NCI-H2081 treated with DMSO at 0.1 percent for 48 hours (cell line): ENCODE measurements at places on chromosomes 4 and X.

GRCh38 chrX:73239242-73239641 lies 24.6 kb upstream of the NAP1L2 start:
- no peak for DNase-seq

GRCh38 chr4:40800064-40800463 lies 50.3 kb downstream of the NSUN7 start:
- DNase-seq = no peak

DNA sequence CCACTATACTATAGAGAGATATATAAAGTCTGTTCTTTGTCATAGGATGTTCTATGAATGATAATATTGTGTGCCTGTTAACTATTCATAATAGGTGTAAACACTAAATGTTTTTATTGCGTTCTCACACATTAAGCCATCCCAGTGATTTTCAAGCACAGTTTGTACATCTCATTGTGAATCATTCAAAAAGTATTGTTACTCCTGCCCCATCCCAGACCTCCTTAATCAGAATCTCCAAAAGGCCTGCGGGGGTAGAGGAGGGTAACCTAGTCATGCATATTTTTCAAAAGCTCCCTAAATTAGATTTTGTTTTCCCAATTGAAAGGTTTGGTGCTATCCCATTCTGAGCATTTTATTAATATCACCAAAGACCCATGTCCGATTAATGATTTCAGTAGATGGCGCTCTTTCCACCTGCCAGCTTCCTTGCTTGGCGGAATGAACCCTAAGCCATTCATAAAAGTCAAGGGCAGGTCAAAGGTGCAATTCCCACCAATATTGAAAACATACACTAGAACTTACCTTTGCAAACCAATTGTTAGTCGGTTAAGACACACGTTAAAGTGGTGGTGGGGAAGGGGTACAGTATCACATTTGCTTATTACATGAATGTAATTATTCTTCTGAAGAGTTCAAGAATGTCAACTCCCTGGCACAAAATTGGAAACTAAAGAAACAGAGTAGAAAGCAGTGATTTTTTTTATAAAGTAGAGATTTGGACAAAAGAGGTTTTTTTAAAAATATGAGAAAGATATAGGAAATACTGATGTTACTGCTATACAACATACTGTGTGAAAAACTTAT lies 5.8 kb upstream of the TET2 start:
- DNase-seq = no peak

DNA sequence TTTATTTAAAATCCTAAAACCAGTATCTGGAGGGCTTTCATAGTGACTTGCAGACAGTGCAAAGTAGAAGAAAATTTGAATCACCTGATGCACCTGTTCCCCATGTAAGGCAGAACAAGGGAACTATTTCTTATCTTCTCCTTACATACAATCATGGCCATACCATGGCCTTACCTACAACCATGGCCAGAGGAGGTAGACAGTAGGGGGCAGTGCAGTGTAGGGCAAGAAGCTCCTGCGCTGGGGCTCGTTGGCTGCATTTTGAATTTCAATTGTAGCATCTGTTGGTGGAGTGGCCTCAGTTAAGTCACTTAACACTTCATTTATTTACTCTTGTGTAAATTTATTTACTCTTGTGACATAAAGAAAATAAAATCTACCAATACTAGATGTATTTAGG lies 33.0 kb downstream of the GALNTL6 start:
- DNase-seq = peak; percentile 10

GRCh38 chr4:47538111-47538824 lies 53.2 kb downstream of the ATP10D start:
- no peak for DNase-seq

- no peak for DNase-seq
These were observed 117.7 kb downstream of the SMIM20 start for GRCh38 chr4:26031704-26032103.

- no peak for DNase-seq
These were observed 56.3 kb downstream of the DTHD1 start for GRCh38 chr4:36337665-36338185.

DNA sequence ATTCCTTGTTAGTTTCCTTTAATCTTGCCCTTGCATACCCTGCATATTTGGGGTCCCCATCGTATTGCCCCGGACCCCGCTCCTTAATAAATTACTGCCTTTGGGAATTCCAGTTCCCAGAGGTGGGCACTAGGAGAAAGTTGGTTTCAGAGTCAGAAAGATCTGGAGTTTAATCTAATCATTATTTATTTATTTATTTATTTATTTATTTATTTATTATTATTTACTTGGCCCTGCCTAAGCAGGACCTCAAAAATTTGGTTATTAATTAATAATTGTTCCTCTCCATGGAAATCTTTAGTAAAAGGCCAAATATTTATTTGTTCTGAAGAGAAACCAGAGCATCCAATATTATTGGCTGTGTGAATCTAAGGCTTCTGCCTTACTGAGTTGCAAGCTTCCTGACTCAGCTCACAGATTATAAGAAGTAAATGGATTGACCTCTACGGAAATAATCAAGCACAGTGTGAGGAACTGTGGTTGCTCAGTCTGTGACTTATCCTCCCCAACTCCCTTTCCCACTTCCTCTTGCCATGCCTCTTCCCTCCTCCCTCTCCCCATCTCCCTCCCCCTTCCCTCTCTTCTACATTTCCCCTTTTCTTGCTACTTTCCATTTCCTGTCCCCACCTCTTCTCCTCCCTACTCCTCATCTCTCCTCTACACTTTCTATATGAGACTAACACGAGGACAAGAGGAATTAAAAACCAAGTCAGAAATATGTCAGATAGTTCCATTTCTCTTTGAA lies 61.5 kb upstream of the AP1S2 start:
- no peak for DNase-seq

GRCh38 chrX:137227151-137227550 lies 193.4 kb upstream of the GPR101 start:
- no peak for DNase-seq

GRCh38 chr4:101954975-101955678 lies 164.6 kb downstream of the BANK1 start:
- DNase-seq = no peak

DNA sequence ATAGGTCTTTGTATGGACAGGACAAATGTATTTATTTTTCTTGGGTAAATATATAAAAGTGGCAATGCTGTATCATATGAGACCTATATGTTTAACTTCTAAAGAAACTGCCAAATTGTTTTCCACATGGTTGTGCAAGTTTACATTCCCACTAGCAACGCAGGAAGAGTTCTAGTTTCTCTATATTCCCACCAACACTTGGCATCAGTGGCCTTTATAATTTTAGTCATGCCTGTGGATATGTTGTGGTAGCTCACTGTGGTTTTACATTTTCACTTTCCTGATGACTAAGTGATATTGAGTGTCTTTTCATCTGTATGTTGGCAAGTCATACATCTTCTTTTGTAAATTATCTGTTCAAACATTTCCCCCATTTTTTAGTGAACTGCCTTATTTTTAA lies 126.0 kb downstream of the EMCN start:
- DNase-seq = no peak

- DNase-seq = no peak
These were observed 49.8 kb downstream of the EDNRA start for GRCh38 chr4:147530723-147531122.

DNA sequence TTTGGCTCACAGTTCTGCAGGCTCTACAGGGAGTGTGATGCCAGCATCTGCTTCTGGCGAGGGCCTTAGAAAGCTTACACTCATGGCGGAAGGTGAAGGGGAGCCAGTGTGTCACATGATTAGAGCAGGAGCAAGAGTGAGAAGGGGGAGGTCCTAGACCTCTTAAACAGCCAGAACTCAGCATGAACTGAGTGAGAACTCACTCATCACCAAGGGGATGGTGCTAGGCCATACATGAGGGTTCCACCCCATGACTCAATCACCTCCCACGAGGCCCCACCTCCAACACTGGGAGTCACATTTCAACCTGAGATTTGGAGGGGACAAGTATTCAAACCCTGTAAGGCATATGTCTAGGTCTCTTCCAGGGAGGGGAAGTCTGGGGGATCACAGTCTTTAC lies 33.4 kb downstream of the SPRY1 start:
- no peak for DNase-seq

DNA sequence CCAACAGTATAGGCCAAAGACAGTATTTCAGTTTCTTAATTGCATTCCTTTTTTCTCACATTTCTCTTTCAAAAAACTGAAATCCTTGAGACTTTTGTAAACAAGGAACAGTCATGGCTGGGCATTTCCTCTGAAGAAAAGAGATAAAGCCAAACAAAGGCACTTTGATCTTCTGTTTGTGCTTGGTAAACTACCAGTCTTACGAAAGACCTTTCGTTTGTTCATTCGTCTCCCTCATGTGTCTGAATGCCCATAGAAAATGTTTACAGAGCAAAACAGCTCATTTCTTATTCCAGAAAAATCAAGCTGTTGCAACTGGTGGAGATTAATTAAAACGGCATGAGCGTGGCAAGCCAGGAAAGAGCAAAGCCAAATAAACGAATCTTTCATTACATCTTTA lies 178.0 kb downstream of the GASK1B start:
- no peak for DNase-seq

DNA sequence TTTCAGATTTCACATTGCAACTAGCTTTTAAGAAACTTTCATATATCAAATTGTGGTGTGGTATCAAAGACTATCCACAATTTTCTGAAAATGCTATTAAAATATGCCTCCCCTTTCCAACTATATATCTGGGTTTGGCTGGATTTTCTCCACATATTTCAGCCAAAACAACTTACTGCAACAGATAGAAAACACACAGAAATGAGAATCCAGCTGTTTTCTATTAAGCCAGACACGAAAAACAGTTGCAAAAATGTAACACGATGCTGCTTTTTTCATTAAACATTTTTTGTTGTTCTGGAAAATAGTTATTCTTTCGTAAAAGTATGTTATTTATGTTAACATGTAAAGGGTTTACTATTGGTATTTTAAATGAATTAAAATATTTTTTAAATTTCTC lies 33.1 kb downstream of the DCTD start:
- no peak for DNase-seq

DNA sequence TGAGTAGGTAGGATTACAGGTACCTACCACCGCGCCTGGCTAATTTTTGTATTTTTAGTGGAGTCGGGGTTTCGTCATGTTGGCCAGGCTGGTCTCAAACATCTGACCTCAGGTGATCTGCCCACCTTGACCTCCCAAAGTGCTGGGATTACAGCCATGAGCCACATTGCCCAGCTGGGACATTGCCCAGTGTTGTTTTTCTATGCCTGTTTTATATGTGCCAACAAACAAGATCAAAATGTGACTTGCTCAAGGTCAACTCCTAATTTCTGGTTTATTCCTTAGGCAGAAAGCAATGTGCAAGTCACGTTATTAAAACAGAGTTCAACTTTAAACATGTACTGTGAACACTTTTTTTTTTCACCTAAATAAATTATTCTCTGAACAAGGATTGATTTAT lies 2.7 kb downstream of the LRIT3 start:
- DNase-seq = no peak

DNA sequence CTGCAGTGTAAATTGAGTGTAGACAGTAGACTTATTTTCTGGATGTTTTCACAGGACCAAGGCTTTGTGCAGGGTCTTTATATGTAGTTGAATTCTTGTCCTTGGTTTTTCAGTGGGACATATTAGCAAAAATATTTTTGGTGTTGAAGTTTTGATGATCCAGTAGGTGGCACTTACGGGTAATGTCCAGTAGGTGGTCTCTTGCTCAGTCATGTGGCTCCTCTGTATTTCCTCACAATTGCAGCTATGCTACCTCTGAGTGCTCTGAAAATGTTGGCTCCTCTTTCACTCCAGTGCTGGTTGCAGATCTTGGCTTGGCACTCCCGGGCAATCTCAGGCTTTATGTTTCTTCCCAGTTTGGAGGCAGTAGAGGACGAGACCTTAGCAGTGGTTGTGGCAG lies 419.8 kb upstream of the AMOT start:
- DNase-seq = no peak

- no peak for DNase-seq
These were observed 356.7 kb downstream of the GALNTL6 start for GRCh38 chr4:172169871-172170270.

DNA sequence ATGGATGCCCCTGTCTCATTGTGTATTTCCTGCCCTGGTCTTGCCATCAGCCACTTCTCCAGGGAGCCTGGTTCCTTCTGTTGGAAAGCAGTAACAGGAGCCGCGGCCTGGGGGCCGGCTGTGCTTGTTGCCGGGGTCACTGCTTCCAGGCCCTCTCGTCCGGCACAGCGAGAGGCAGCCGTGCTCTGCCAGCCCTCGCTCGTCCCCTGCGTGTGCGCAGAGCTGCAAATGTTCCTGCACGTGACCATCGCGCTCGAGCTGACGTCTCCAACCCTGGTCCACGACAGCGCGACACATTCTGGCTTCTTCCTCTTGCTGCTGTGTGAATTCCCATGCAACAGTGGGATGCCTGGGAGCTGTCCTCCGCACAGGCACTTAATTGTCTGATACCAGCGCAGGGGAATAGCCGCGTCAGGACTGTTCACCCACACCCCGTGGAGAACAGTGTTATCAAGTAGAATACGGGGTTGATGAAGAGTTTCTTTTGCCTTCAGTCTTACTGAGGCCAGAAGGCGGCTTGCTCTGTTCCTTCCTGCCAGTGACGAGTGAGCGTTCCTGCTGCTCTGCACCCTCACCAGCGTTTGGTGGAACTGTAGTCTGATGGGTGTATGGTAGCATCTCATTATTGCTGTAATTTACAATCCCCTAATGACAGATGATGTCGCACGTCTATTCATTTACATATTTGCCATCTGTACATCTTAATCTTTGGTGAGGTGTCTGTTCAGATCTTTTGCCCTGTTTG lies 12.3 kb downstream of the PDE6B start:
- DNase-seq = no peak

GRCh38 chr4:21946858-21947257 lies 1.7 kb downstream of the KCNIP4 start:
- DNase-seq = no peak

DNA sequence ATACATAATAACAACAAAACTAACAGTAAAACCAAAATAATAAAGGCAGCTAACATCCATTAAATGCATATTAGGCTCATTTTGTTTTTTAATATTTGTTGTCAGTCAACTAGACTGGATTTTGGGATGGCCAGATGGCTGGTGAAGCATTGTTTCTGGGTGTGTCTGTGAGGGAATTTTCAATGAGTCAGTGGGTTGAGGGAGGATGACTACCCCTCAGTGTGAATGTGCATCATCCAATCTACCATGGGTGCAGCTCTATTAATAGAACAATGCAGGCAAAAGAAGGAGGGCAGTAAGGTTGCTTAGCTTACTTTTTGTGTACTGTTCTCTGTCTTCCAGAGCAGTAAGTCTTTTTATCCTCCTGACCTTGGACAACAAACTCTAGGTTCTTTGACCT lies 484.2 kb upstream of the HS3ST1 start:
- no peak for DNase-seq

- no peak for DNase-seq
These were observed 75.9 kb upstream of the CAMK2D start for GRCh38 chr4:113837397-113837796.

DNA sequence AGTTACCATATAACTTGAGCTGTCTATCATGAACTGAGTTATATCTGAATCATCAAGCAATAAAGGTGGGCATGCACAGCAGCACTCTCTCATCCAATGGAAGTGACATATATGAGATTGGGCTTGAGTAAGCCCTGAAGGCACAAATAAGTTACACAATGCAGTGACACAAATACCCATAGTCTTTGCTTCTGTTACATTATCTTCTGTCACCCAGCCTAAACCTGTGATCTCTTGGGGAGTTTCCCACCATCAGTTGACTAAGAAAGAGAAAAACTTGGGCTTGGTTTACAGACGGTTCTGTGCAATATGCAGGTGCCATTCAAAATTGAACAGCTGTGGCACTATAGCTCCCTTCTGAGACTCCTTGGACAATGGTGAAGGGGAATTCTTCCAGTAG lies 138.8 kb upstream of the IL15 start:
- no peak for DNase-seq
